GF-D8 (cell line): ENCODE measurements at places on chromosomes 5 and 9.

DNA sequence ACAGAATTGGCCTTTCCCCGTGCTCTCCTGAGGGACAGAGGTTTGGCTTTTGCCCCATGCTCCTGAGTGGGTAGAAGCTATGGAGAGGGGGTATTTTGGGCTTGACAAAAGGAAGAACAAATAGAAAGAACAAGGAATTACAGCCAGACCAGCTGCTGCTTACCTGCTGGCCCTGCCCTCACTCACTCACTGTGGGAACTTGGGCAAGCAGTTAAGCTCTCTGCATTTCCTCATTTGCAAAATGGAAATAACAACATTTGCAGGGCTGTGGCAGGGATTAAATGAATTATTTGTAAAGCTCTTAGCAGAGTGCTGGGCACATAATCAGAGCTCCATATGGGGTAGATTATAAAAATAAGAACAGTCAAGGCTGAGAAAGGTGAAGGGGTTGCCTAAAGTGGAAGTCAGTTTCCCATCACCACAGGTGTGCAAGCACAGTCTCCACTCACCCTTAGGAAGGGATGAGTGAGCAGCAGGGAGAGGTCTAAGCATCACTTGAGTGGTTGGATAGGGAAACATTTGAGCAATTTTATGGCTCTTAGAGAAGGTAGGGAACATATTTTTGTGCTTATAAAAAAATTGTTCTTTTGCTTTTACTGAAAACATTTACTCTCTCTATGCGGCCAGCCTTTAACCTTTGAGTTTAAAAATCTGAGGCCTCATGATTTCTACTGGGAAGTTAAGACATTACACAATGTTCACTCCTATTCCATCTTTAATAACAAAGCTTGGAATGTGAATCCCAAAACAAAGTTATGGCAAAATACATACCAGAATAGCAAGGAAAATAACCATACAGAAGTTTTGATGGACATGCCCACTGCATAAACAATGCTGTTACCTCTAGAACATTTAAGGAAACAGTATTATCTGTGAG is 42.8 kb upstream of the LHFPL2 start:
- no peak for DNase-seq

GRCh38 chr5:160171666-160172065 is 52.4 kb upstream of the PWWP2A start:
- DNase-seq = no peak

- no peak for DNase-seq
Measured at GRCh38 chr5:142388696-142389095, 63.9 kb upstream of the SPRY4 start.

DNA sequence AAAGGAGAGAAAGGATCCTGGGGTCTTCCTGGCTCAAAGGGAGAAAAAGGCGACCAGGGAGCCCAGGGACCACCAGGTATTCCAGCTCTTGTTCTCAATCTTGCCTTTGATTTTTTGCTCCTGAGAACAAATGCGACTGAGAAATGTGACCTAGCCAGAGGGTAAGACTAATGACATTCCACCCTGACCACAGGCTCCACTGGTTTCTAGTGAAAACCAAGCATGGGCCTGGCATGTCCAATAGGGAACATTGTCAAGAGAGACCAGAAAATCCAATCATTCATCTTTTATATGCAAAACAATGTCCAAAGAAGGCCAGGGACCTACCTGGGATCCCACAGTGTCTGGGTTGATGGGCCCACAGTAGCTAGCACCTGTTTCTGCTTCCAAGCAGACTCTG is 50.3 kb upstream of the TGFBR1 start:
- no peak for DNase-seq

GRCh38 chr9:15430920-15431844 is 8.5 kb downstream of the SNAPC3 start:
- DNase-seq = no peak

- no peak for DNase-seq
Measured at GRCh38 chr5:2184563-2185540, 302.1 kb upstream of the IRX4 start.

GRCh38 chr9:73347123-73347522 is 195.5 kb downstream of the ANXA1 start:
- no peak for DNase-seq

- DNase-seq = no peak
Measured at GRCh38 chr9:35842795-35843194, 13.8 kb downstream of the TMEM8B start.

- no peak for DNase-seq
Measured at GRCh38 chr9:131525643-131526565, 5.2 kb downstream of the UCK1 start.

DNA sequence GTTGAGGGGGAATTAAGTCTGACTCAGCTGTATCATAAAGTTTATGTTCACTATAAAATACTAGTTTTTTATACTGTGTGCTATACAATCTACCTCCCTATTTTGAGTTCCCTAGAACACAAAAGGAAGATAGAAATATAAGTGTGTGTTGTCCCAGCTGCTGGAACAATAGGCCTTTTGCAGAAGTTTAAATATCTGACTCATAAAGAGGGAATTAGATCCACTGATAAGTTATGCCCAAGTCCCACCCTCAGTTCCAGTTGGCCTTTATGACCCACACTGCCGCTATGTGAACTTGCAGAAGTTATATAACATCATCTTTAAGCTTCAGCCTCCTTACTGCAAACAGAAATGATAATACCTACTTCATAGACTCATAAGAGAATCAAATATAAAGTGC is 88.5 kb upstream of the DAB2 start:
- no peak for DNase-seq

DNA sequence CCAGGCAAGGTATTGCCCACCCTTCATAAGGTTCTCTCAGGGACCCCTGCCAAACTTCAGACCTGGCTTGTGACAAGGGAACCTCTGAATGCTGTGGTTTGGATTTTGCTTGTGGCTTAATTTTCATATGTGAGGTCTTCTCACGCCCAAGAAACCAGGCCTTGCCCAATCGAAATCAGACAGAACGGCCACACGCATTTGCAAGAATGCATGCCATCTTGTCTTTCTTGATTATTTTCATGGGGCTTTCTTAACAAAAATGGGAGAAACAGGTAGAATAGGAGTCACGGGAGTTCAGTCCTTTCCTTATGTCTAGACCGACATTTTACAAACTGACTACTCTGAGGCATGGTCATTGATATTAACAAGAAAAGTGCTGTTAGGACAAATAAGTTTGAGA is 170.2 kb upstream of the PAPPA start:
- DNase-seq = no peak

GRCh38 chr5:37836592-37837413 is 3.0 kb downstream of the GDNF start:
- DNase-seq = no peak

- no peak for DNase-seq
Measured at GRCh38 chr9:24434183-24434582, 111.5 kb downstream of the IZUMO3 start.

GRCh38 chr5:6482735-6483134 is 34.1 kb downstream of the UBE2QL1 start:
- no peak for DNase-seq

GRCh38 chr5:135458356-135458755 is 6.2 kb upstream of the TIFAB start:
- no peak for DNase-seq

- no peak for DNase-seq
Measured at GRCh38 chr5:52010454-52010853, 627.2 kb downstream of the ISL1 start.

- no peak for DNase-seq
Measured at GRCh38 chr5:147057051-147057450, 177.8 kb upstream of the STK32A start.

DNA sequence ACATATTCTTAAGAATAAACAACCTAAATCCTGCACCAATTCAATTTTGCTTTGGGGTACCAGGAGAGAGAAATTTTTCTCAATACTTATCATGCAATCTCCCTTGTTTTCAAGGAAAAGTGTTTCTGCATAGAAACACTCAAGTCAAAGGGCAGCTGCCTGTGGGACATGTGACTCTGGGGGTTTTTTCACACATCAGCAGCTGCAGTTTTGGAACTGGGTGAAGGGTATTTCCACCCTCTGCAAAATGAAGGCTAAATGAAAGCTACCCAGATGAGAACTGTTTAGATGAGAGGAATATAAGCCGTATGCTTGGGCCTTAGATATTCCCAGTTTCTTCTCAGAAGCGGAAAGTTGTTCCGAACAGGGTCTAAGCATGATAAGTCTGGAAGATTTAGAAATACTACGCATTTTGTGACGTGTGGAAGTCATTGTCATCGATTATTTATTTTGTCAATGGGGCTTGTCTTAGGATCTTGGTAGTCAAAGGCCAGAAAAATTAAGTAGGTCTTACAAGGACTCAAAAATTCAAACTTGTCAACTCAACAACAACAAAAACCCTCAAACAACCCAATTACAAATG is 64.3 kb upstream of the BOD1 start:
- no peak for DNase-seq

DNA sequence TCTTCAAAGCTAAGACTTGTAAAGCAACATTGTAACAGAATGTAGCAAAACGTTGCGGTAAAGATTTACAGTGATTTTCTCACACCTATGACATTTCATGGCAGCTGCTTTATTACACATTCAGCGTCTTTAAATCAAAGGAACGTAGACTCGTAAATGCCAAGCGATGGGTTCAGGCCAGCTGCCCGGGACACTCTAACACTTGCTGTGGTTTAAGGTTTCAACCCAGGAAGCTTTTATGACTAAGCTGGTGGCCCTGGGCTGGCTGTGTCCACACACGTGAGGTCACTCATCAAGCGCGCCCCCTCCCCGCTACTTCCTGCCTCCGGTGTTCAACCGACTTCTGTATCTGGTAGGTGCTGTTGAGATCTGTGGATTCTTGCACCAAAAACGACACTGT is 2.5 kb downstream of the SLC6A18 start:
- no peak for DNase-seq

DNA sequence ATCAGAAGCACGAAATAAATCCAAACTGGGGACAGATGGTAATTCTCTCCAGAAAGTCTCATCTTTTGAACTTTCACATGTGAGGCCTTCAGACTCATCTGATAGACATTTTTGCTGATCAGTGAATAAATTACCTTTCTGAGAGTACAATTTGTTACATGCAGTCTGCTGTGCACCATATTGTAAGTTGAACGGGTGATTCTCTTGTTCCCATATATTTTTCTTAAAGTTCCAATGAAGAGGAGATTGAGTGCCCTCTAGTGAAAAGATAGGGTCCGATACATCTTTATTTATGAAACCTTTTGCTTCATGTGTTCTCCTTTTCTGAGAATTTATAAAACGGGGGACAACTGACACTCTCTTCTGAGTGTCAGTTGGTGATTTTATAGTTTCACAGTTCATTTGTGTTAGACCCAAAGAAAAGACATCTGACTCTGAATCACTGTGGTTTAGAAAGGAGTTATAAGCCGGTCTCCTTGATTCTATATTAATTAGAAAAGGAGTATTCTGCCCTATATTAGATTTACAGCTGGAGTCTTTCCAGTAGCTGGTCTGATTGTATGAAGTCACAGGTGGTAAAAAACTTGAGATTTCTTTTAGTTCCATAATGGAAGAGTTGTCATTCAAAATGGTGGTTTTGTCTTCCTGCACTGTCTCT is 30.4 kb downstream of the GNG10 start:
- DNase-seq = peak; percentile 42

- no peak for DNase-seq
Measured at GRCh38 chr5:135279328-135279727, 119.7 kb downstream of the MACROH2A1 start.

- no peak for DNase-seq
Measured at GRCh38 chr5:62305358-62305714, 670 bp upstream of the KIF2A start.

GRCh38 chr5:77419644-77420582 is 72.2 kb downstream of the WDR41 start:
- DNase-seq = no peak

- no peak for DNase-seq
Measured at GRCh38 chr5:39712316-39713249, 287.8 kb upstream of the DAB2 start.

GRCh38 chr5:132465059-132465707 is 25.4 kb downstream of the IRF1 start:
- no peak for DNase-seq

- peak; percentile 74 for DNase-seq
Measured at GRCh38 chr5:88377705-88378656, 109.3 kb upstream of the TMEM161B start.

DNA sequence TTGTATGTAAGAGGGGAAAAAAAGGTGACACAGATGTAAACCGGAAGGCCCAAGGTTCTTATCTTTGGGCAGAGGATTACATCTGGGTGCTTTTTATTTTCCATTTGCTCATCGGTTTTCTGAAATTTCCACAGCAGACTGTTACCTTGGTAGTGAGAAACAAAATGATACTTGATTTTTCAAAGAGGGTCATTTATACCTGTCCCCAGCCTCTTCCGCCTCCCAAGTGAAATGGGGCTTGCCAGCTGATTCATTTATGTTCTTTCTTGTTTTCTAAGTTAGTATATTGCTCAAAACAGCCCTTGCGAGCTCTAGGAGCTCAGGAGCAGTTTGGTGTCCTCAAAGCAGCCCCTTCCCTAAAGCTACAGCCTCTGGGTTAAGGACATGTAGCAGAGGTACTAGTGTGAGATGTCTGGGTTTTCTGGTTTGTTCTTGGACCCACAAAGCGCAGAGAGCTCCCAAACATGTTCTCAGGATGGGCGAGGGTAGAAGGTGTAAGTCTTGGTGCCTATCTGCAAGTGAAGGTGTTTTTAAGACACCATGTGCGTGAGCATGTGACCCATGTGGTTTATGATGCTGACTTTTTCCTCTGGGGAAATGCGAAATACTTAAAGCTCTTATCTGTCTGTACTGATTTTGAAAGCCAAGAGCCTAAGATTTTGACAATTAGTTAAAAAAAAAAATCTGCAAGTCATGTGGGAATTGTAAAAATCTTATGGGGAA is 38.3 kb downstream of the DAPK1 start:
- DNase-seq = peak; percentile 32

GRCh38 chr5:56409331-56410190 is 176.4 kb upstream of the ANKRD55 start:
- no peak for DNase-seq

DNA sequence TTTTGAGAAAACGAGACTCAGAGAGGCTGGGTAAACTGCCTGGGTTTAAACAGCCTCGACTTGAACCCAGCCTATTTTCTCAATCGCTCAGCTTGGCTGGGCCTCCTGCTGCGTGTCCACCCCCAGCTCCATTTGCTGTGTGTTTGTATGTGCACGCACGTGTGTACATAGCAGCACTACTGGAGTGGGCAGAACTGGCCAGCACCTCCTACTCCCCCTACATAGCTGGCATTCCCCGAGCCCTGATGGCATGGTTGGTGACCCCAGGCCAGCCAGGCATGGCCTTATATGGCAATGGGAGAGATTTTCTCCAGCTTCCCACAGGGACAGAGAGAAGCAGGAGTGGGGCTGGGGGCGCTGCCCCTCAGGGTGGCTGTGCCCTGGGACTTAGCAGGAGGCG is 4.1 kb downstream of the AIF1L start:
- DNase-seq = no peak

GRCh38 chr5:123297866-123298265 is 125.3 kb downstream of the CEP120 start:
- no peak for DNase-seq

DNA sequence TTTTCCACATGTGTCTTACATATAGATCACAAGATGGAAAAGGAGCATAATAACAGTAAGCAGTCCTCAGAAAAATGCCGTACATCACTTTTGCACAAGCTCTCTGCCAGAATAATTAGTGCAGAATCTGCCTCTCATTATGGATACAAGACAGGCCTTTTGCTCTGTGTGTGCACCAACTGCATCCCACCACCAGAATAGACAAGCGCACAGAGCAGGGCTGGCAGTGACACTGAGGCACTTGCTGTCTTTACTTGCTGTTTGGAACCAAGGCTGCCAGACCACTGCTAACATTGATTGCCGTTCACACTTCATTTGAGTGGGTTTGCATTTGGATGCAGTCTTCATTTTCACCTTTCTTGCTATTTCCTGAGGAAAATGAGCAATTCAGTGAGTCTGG is 741.3 kb downstream of the TLE1 start:
- DNase-seq = no peak
